ENCODE measurements at places on chromosomes 4 and X. TPM values are rescaled to one million over a fixed set of nuclear protein-coding genes. Genes with fewer than 3 reads are reported as not detected.

The ANXA5 gene
- 872 TPM for total RNA-seq

The NUDT11 gene
- total RNA-seq: 10.3 TPM

The APOO gene
- total RNA-seq: 7.6 TPM

The CNGA1 gene
- total RNA-seq: not detected

The DIPK2B gene
- total RNA-seq: not detected

The CXXC4 gene
- total RNA-seq: not detected

Data from subcutaneous preadipocyte (primary cell).